Inflammatory macrophage treated with lipopolysaccharide for 4 hours (primary cell): ENCODE measurements at places on chromosomes 6 and 20.
A peak's percentile ranks its signal among the peaks of the same experiment; 100 is the strongest.

- no peak for DNase-seq
Observed at GRCh38 chr6:90895299-90896074, 308.6 kb upstream of the MAP3K7 start.

GRCh38 chr20:63553251-63553932, 567 bp upstream of the FNDC11 start:
- DNase-seq, result peak; percentile 84

GRCh38 chr20:1858871-1859270, 36.3 kb upstream of the SIRPA start:
- DNase-seq, result peak; percentile 97

GRCh38 chr6:71157345-71157744, 131.3 kb upstream of the OGFRL1 start:
- DNase-seq, result no peak

DNA sequence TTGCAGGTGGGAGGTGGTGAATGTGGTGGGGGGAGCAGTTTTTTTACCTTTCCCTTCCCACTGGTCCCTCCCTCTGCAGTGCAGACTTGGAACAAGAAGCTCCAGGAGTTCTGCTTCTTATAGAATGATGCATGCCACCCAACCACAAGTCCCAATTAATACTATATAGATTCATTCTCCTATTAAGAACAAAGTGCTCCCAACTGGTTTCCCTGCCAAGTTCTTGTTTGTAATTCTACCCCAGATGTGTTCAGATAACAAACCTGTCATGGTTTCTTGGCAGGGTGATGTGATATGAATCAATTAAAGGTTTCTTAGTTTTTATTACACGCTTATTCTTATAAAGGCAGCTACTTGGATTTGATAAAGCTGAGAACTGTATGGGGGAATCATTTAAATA, 23.9 kb downstream of the HDDC2 start:
- no peak for DNase-seq

- DNase-seq, result peak; percentile 86
Observed at GRCh38 chr6:159908535-159908934, 17.7 kb downstream of the MAS1 start.

DNA sequence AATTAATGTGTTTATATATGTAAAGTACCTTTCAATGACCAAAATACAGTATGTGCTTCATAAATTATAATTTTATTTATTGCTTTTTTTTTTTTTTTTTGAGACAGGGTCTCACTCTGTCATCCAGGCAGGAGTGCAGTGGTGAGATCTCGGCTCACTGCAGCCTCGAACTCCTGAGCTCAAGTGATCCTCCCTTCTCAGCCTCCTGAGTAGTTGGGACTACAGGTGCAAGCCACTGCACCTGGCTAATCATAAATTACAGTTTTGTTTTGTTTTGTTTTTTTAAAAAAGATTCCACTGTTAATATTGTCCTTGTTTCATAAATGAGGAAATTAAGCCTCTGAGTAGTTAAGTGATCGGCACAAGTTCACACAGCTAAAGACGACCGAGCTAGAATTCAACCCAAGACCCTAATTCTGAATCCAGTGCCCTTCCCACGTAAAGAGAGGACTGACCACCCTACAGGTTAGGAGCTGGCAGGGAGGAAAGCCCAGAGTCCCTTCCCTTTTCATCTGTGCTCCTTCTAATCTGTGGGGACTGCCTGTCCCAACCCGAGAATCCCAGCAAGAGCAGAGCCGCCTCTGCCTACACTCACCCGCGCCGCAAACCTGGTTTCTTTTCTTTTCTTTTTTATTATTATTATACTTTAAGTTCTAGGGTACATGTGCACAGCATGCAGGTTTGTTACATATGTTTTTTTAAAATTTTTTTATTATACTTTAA, 8.5 kb upstream of the GDF5 start:
- DNase-seq, result no peak

DNA sequence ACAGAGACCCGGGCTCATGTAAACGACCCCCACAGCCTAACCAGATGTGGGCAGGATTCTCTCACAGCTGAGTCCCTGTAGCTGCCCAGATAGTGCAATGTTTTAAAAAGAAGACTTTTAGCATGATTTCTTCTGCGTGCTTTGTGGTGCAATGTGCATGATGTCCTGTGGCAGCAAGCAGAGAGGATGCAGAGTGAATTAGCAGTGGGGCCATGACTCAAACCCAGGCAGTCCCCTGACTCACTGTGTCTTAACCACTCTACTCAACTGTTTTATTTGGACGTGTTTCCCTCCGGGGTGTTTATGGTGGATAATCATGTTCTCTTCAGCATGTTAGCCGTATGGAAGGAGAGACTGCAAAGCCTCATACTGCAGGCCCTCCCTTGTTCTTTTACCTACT, 247.9 kb downstream of the SLC24A3 start:
- no peak for DNase-seq

GRCh38 chr6:29777310-29777709, 50.3 kb upstream of the HLA-G start:
- peak; percentile 90 for DNase-seq

GRCh38 chr6:40599555-40599954, 12.4 kb upstream of the LRFN2 start:
- no peak for DNase-seq

DNA sequence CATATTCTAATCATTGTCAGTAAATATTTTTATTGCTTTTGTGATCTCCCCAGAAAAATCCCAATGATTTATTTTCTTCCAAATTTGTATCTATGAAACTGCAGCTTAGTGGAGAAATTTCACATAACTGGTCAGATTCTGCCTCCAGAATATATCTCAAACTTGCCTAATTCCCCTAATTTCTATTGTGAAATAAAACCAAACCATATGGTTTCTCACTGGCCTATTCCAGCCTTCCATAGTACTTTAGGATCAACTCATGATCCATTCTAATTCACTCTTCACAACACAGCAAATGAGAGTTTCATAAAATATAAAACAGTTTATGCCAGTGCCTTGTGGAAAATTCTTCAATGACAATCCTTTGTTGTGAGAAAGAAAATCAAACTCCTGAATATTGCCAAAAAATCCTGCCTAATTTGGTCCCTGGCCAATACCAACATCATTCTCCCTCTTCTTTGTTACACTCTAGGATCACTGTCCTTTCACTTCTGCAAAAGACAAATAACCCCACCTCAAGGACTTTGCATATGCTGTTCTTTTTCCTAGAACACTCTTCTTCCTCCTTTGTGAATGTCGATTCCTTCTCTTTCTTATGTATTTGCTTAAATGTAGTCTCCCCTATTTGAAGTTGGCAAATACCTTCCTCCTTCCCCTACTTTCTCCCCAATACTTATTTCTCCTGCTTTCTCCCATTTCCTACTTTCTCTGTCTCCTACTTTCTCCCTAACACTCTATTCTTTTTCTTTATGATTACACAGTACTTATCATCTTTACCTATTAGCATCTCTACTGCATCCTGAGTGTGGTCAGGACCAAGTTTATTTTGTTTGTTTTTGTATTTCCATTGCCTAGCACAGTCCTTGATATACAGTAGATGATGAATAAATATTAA, 587.5 kb downstream of the RFPL4B start:
- DNase-seq, result no peak

GRCh38 chr20:9523636-9524035, 9.2 kb downstream of the LAMP5 start:
- peak; percentile 58 for DNase-seq

DNA sequence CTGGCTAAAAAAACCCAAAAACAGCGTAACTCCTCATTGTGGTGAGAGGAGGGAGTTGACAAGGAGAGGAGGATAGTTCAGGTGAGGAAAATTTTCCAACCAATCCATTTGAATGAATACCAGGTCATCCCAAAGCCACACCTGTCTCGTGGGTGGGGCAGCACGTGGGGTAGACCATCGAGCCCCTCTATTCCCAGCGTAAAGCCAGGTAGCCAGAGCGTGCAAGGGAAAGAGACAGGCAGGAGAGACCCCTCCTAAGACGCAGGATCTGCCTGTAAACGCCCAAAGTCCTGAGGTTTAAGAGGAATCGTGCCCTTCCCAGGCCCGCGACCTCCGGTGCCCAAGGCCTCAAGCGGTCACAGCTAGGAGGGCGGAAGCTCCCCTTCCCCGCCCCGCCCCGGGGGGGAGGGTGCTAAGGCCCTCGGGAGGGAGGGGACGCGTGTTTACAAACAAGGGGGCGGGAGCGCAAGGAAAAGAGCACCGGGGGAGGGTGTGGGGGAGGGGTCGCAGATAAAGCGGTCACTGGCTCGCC, 712 bp downstream of the RXRB start:
- DNase-seq, result peak; percentile 79

- DNase-seq, result no peak
Observed at GRCh38 chr20:38789503-38790199, 15.8 kb upstream of the PPP1R16B start.

GRCh38 chr20:50310673-50311051, 120.0 kb downstream of the CEBPB start:
- peak; percentile 11 for DNase-seq

DNA sequence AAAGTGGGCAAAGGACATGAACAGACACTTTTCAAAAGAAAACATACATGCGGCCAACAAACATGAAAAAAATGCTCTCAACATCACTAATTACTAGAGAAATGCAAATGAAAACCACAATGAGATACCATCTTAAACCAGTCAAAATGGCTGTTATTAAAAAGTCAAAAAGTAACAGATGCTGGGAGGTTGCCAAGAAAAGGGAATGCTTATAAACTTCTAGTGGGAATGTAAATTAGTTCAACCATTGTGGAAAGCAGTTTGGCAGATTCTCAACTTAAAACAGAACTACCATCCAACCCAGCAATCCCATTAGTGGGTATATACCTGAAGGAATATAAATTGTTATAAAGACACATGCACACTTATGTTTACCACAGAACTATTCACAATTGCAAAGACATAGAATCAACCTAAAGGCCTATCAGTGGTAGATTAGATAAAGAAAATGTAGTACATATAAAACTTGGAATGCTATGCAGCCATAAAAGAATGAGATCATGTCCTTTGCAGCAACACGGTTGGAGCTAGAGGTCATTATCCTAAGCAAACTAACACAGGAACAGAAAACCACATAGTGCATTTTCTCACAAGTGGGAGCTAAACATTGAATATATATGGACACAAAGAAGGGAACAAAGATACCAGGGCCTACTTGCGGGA, 16.3 kb downstream of the CENPQ start:
- DNase-seq, result no peak

GRCh38 chr20:15220009-15220656, 882.7 kb upstream of the FLRT3 start:
- no peak for DNase-seq

DNA sequence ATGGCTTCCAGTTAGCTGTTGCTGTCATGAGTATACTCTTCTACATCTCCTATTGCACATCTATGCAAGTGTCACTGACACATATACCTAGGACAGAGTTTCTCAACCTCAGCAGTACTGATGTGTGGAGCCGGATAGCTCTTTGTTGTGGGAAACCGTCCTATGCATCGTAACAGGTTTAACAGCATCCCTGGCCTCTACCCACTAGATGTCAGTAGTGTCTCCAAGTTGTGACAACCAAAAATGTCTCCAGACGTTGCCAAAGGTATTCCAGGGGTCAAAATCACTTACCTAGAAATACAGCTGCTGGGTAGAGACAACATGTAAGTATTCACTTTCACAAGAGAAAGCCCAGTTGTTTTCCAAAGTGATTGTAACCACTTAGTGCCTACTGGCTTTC, 637.6 kb downstream of the RNF144B start:
- DNase-seq, result no peak

DNA sequence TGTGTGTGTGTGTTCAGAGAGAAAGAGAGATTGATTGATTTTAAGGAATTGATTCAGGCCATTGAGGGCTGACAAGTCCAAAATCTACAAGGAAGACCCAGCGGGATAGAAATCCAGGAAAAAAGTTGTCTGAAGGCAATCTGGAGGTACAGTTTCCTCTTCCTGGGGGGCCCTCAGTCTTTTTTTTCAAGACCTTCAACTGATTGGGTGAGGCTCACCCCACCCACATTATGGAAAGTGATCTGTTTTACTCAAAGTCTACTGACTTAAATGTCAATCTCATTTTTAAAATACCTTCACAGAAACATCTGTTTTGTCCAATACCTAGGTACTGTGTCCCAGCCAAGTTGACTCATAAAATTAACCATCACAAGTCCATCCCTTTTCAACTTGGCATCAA, 243.0 kb upstream of the PLN start:
- DNase-seq, result no peak

GRCh38 chr6:130269969-130270635, 47.4 kb upstream of the SAMD3 start:
- no peak for DNase-seq

DNA sequence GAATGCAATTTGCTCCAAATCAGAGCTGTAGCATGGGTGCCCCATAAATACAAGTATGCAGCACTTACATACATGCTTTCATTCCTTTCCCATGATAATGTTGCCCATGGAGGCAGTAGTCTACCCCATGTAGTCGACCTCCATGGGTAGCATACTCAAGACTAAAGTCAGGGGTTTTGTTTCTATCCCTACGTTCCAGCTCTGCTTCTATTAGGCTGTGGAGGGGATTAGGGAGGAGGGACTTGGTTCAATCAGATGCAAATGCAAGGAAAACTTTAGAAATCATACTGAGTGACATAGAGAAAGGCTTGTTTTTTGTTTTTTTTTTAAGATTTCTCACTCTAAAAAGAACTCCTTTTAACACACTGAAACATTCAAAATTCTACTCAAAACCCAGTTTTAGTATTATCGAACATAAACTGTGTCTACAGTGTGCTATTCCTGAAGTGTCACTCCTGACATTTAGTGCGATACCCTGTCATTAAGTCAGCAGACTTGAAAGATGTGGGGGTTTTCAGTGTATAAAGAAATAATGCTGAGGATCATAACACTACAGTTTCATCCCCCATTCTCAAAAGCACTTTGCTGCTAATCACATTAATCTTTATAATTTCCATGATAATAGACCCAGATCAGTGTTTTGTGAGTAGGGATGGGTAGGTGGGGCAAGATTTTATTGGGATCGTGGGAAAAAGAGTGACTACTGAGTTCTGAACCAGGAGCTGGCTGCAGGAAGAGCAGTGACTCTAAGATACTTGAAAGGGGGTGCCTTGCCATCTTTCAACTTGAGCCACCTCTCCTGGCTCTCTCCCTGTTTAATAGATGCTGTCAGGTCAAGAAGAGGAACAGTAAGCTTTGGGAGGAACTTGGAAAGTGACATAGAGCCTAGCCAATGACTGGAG, 40.4 kb upstream of the SCML4 start:
- no peak for DNase-seq

DNA sequence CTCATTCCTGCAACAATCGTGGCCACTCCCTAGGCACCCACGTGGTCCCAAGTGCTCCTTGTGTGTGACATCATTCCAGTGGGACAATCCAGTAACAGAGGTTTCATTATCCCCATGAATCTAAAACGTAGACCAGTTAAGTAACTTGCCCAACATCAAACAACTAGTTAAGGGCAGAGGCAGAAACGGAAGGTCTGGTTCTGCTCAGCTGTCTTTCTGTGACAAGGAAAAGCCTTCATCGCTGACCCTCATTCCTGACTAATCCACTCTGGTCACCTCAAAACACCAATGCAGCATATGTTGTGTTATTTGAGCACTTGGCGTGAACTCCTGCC, 261.4 kb upstream of the JARID2 start:
- no peak for DNase-seq
